ENCODE measurements at places on chromosomes 16 and 17. TPM values are rescaled to one million over a fixed set of nuclear protein-coding genes. Genes with fewer than 3 reads are reported as not detected.

The INO80E gene
- 36.6 TPM for total RNA-seq

The IGFALS gene
- total RNA-seq, result 1.6 TPM

The KCTD5 gene
- 24.3 TPM for total RNA-seq

DNA sequence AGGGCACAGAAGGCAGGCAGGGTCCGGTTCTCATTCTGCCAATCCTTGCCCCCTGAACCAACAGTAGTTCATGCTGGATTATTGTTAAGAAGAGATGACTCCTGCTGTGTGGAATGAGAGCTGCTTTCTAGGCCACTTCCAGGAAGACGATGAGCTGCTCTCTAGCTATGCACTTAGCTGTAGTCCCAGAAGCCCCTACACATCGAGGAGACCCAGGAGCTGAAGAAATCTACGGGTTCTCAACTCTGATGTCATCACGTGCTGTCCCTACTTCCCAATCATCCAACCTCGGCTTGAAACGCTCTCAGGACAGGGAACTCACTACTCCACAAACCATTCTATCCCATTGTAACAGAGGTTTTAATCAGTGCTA is 29.0 kb upstream of the EMP2 start:
- H3K4me1 ChIP-seq, result no peaks in the 10 kb centered on the region
- peak overlapping the region; percentile 64 for H3K27ac ChIP-seq
- H3K36me3 ChIP-seq, result no peaks in the 10 kb centered on the region

DNA sequence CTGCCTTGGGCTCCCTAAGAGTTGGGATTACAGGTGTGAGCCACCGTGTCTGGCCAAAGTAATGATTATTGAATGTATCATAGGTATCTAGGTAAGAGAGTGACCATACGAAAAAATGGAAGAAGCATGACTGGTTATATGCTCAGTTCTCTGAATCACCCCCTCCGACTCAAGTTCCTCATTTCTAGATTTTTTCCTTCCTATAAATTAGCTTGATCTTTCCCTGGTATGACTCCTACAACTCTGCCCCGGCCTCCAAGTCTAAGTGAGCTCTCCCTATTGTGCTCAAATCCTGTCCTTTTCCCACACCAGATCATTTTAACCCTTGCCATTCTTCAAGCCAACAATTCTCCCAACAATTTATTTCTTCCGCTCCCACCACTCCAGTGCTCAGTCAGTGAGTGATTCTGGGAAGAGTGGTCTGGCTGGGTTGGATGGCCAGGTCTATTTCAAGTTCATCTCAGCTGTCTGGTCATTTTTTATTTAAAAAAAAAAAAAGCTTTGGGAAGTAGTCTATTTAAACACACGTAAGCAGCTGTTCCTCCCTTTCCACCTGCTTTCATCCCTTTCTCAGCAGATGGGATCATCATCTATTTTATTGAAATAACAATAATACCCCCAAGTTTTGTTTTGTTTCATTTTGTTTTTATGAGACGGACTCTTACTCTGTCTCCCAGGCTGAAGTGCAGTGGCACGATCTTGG is 120.2 kb upstream of the HS3ST2 start:
- no peak for DNase-seq
- no peaks in the 10 kb centered on the region for H3K36me3 ChIP-seq
- H3K4me1 ChIP-seq, result no peaks in the 10 kb centered on the region

GRCh38 chr17:76048025-76048605 is 21.0 kb upstream of the EVPL start:
- H3K36me3 ChIP-seq, result peaks cover 10% of the 10 kb centered on the region
- no peaks in the 10 kb centered on the region for H3K4me1 ChIP-seq
- H3K27me3 ChIP-seq, result no peaks in the 10 kb centered on the region
- DNase-seq, result no peak

- peak; percentile 65 for DNase-seq
- H3K4me3 ChIP-seq, result no peak overlapping the region
- H3K36me3 ChIP-seq, result no peaks in the 10 kb centered on the region
- H3K27ac ChIP-seq, result peak overlapping the region; percentile 62
- H3K4me1 ChIP-seq, result peaks cover 26% of the 10 kb centered on the region
Measured at GRCh38 chr16:66899945-66900710, 18.6 kb downstream of the CDH16 start.

DNA sequence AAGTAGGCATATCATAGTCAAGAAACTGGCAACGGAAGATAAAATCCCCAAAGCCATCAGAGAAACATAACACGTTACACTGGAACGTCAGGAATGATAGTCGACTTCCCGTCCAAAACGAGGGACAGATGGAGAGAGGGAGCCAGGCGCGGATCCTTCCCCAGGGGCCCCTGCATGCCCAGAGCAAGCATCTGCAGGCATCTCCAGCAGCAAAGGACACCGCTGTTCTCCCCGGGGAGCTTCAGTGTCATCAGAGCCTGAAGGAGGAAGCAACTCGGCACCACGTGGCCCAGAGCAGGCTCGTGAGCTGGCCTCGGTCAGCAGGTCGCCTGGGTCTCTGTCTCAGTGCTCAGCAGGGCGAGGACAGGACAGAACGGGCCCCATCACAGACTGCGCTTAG is 50.1 kb downstream of the LMF1 start:
- no peaks in the 10 kb centered on the region for H3K27me3 ChIP-seq
- H3K4me1 ChIP-seq, result peaks cover 40% of the 10 kb centered on the region
- no peak overlapping the region for H3K4me3 ChIP-seq
- H3K36me3 ChIP-seq, result no peaks in the 10 kb centered on the region

DNA sequence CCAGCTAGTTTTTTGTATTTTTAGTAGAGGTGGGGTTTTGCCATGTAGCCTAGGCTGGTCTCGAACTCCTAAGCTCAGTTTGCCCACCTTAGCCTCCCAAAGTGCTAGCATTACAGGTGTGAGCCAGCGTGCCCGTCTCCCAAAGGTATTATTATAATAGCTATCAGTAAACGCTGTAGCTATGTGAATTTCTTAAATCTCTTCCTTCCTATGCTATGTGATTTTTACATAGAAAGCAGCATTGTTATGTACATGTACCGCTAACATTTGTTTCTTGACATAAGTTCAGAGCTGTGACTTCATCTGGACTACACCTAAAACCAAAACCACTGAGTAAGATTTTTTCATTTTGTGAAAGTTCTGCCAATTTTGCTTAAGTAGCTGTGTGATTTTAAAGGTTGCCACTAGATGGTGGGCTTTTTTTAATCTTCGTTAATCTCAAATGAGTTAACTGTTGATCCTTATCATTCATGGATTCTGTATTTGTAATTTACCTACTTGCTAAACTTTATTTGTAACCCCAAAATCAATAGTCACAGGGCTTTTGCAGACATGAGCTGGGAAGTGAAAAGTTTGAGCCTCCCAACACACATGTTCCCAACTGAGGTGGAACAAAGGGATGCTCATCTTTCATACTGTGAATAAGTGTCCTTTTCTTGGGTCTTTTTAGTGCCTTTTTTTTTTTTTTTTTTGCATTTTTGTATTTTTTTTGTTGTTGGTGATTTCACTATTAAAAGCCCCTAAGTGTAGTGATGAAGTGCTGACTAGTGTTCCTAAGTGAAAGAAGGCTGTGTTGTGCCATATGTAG is 21.9 kb downstream of the PRKAR1A start:
- no peaks in the 10 kb centered on the region for H3K4me1 ChIP-seq
- no peak overlapping the region for H3K4me3 ChIP-seq
- peaks cover 5% of the 10 kb centered on the region for H3K36me3 ChIP-seq

GRCh38 chr16:54289945-54290832 is 3.6 kb upstream of the IRX3 start:
- H3K36me3 ChIP-seq, result no peaks in the 10 kb centered on the region
- no peak overlapping the region for H3K4me3 ChIP-seq
- no peak for DNase-seq
- H3K4me1 ChIP-seq, result no peaks in the 10 kb centered on the region

- peak overlapping the region; percentile 88 for H3K27ac ChIP-seq
- H3K36me3 ChIP-seq, result no peaks in the 10 kb centered on the region
- H3K4me3 ChIP-seq, result peak overlapping the region; percentile 83
- DNase-seq, result no peak
- H3K4me1 ChIP-seq, result peaks cover 16% of the 10 kb centered on the region
- no peaks in the 10 kb centered on the region for H3K27me3 ChIP-seq
Measured at GRCh38 chr16:57093666-57094564, 1.5 kb downstream of the CPNE2 start.

GRCh38 chr17:74037320-74037719 is 166.2 kb upstream of the RPL38 start:
- H3K36me3 ChIP-seq, result no peaks in the 10 kb centered on the region
- DNase-seq, result no peak
- H3K4me3 ChIP-seq, result no peak overlapping the region
- H3K27ac ChIP-seq, result no peak overlapping the region
- H3K27me3 ChIP-seq, result no peaks in the 10 kb centered on the region

DNA sequence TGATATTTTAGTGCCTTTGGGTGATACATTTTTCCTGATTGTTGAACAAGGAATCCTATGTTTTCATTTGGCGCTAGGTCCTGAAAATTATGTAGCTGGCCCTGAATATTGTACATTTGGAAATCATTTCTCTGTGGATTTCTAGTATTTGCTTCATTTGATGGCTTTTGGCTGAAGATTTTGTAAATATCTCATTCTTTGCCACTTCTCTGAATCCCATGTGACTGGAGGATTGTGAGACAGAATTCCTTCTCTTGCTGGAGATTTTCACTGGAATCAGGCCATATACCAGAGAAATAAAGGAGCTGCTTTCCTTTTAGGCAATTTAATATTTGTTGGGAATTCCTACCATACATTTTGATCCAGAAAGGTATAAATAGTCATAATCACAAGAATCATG is 8.6 kb downstream of the KRT28 start:
- no peak overlapping the region for H3K4me3 ChIP-seq
- peak; percentile 26 for DNase-seq
- H3K27ac ChIP-seq, result peak overlapping the region; percentile 79
- no peaks in the 10 kb centered on the region for H3K36me3 ChIP-seq

GRCh38 chr17:78279360-78279990 is 48.0 kb downstream of the TMEM235 start:
- H3K4me3 ChIP-seq, result no peak overlapping the region
- H3K27ac ChIP-seq, result no peak overlapping the region
- DNase-seq, result no peak
- H3K36me3 ChIP-seq, result no peaks in the 10 kb centered on the region
- H3K4me1 ChIP-seq, result no peaks in the 10 kb centered on the region

DNA sequence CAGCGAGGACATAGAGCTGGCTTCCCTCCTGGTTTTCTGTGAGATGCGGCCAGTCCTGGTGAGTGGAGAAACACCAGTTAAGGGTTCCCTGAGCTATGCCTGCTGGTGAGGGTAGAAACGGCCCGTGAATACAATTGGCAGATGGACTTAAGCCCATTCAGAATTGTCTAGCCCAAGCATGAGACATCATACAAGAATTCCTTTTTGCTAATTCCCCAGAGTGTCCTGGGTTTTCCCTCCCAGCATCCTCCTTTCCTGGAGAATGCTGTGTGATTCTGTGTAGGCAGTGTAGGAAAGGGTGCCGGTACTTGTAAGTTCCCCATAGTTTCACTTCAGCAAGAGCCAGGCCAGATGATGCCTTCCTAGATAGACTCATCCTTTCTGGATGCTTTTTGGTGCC is 65.1 kb downstream of the SDR42E1 start:
- no peak for DNase-seq
- H3K4me1 ChIP-seq, result no peaks in the 10 kb centered on the region
- no peaks in the 10 kb centered on the region for H3K27me3 ChIP-seq
- H3K4me3 ChIP-seq, result no peak overlapping the region

DNA sequence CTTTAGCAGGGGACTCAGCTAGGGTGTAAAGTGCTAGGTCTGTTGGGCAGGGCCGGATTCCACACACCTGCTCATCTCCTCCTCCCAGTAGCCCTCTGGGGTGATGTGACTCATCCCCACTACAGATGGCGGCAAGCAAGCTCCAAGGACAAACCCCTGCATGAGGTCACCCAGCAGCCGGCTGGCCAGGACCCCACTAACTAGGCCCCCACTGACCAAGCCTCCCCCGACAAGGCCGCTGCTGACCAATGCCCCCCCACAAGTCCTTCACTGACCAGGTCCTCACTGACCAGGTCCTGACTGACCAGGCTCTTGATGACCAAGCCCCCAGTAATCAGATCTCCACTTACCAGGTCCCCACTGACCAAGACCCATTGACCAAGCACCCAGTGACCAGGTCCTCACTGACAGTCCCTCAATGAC is 36.7 kb downstream of the TNFRSF13B start:
- no peaks in the 10 kb centered on the region for H3K27me3 ChIP-seq
- no peaks in the 10 kb centered on the region for H3K4me1 ChIP-seq
- H3K4me3 ChIP-seq, result no peak overlapping the region
- no peak overlapping the region for H3K27ac ChIP-seq
- no peaks in the 10 kb centered on the region for H3K36me3 ChIP-seq

GRCh38 chr16:71453036-71453435 is 9.0 kb downstream of the ZNF23 start:
- no peak overlapping the region for H3K4me3 ChIP-seq
- no peak overlapping the region for H3K27ac ChIP-seq
- H3K27me3 ChIP-seq, result no peaks in the 10 kb centered on the region
- no peaks in the 10 kb centered on the region for H3K4me1 ChIP-seq

GRCh38 chr16:56174411-56174810 is 16.9 kb upstream of the GNAO1 start:
- no peak overlapping the region for H3K27ac ChIP-seq
- no peak overlapping the region for H3K4me3 ChIP-seq
- no peaks in the 10 kb centered on the region for H3K4me1 ChIP-seq

DNA sequence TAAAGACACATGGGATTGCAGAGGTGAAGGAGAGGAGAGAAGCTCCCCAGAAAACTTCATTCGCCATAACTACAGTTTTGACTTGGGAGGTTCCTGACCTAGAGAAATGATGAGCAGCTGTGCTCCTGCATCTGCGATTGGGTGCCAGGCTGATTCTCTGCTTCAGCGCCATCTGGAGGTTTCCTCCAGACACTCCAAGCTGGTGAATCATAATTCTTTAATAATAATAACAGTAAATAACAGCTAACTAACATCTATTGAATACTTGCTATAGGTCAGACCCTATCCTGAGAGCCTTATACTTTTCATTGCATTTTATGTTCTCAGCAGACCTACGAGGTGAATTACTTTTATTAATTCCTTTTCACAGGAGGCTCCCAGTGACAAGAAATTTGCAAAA is 575.8 kb downstream of the TOX3 start:
- no peak overlapping the region for H3K27ac ChIP-seq
- H3K27me3 ChIP-seq, result no peaks in the 10 kb centered on the region
- no peaks in the 10 kb centered on the region for H3K36me3 ChIP-seq

Measured in tibial nerve (tissue), 4 donors.